ENCODE measurements at places on chromosomes 6 and 20.

DNA sequence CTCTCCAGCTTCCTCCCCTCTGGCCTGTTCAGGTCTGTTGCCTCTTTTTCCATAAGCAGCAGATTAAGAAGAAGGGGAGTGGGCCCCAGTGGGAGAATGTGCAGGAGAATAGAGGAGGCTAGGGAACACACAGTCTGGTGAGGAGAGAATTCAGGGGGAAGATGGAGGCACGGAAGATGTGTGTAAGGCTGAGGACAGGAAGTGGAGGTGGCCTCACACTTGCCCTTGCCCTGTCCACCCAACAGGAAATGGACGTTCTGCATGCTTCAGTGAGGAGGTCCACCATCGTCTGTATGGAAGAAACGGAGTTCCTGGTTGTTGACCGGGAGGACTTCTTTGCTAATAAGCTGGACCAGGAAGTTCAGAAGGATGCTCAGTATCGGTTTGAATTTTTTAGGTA lies 16.0 kb downstream of the CNBD2 start:
- no peak for DNase-seq

DNA sequence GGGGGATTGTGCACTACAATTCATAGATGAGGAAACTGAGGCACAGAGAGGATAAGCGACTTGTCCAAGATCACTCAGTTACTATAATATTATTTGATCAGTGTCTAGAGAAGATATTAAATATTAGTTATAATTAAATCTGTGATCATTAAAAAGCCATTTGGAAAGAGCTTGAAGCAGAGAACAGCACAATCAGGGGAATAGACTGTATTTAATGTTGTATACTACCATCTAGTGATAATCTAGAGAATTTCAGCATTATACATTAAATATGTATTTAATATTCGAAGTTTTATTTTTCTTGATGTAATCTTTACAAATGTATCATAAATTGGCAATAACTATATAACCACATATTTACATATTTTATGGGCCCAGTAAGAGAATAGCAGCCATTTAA lies 20.1 kb upstream of the MTCL3 start:
- DNase-seq = peak; percentile 22

DNA sequence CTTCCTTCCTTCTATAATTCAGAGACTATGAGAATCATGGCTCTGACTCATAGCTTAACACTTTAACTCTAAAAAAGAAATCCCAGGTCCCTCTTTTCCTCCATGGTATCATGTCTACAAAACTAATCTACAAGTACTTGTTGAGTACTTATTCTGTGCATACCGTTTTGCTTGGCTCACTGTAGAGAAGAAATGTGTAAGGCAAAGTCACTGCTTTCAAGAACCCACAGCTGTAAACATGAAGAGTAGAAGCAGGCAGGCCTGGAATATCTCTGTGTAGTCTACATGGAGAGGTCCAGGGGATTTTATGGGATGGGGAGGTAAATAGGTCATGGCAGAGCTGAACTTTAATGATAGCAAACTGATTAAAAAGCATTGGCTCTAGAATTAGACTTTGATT lies 13.8 kb downstream of the SPINT3 start:
- DNase-seq = no peak

- no peak for DNase-seq
Observed at GRCh38 chr6:140537834-140538705, 1163.6 kb upstream of the CITED2 start.

DNA sequence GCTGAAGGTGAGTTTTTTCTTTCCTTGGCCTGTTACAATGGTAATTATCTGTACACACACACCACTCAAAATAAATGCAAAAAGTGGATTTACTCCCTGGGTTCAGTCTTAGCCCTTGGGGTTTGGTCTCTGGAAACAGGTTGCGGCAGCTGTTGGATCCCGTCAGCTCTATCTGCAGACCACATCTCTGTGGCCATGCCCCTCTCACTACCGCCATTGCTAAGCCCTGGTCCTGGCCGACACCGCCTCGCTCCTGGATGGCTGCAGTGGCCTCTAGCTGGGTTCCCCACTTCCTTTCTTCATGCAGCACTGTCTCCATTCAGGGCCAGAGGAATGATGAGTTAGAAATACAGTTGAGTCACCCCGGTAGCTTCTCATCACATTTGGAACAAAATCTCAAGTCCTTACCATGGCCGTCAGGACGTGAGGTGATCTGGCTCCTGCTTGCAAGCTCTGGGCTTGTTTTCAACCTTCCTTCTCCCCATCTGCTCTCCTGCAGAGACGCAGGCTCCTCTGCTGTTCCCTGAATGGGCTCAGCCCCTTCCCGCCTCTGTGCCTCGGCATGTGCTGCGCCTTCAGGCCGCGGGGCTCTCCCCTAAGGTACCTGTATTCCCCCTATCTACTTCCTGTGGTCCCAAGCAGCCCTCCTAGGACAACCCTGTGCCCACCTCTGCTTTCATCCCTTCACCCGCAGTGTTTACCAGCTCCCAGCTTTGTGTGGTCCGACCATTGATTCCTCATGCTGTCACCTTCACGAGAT lies 38.0 kb downstream of the EFCAB8 start:
- DNase-seq = no peak

DNA sequence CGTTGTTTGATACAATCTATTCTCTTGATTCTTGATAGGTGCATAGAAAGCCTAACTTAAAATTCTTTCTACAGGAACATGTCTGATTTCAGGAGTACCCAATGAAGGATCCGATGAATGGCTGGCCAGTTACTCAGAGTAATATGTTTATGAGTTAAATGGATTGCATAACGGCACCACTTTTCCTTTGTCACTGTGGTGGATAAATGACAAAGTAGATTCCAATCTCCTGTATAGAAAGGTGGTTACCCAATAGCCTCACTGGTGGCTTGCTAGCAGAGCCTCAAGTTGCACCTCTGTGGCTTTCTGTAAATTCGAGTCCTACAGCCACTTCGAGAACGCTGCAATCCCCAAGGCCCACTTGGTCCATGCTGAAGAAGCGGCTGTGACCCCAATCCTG lies 28.4 kb downstream of the LHFPL5 start:
- DNase-seq = no peak

GRCh38 chr20:444117-444516 lies 18.2 kb downstream of the TBC1D20 start:
- DNase-seq = no peak

GRCh38 chr20:1748777-1749176 lies 91.2 kb upstream of the SIRPG start:
- DNase-seq = no peak

- no peak for DNase-seq
Observed at GRCh38 chr6:3208098-3208774, 19.2 kb downstream of the TUBB2B start.

- no peak for DNase-seq
Observed at GRCh38 chr20:50332491-50332980, 141.9 kb downstream of the CEBPB start.

- no peak for DNase-seq
Observed at GRCh38 chr6:49552596-49552995, 2.1 kb downstream of the C6orf141 start.

DNA sequence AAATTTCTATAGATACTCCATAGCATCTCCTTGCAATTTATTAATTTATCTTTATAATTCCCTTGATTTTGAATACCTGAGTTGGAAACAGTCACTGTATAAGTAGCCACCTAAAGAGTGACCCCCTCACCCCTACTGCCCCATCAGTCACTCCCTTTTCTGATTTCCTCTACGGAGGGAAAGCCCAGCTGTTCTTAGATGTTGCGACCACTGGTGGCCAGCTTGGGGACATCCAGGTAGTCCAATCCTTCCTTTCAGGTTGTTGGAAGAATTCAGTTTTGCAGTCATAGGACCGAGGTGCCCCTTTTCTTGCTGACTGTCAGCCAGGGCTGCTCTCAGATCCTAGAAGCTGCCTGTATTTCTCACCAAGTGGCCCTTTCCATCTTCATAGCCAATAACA lies 87.8 kb downstream of the BMP6 start:
- DNase-seq = no peak

- DNase-seq = no peak
Observed at GRCh38 chr6:18579869-18580268, 192.7 kb downstream of the RNF144B start.

DNA sequence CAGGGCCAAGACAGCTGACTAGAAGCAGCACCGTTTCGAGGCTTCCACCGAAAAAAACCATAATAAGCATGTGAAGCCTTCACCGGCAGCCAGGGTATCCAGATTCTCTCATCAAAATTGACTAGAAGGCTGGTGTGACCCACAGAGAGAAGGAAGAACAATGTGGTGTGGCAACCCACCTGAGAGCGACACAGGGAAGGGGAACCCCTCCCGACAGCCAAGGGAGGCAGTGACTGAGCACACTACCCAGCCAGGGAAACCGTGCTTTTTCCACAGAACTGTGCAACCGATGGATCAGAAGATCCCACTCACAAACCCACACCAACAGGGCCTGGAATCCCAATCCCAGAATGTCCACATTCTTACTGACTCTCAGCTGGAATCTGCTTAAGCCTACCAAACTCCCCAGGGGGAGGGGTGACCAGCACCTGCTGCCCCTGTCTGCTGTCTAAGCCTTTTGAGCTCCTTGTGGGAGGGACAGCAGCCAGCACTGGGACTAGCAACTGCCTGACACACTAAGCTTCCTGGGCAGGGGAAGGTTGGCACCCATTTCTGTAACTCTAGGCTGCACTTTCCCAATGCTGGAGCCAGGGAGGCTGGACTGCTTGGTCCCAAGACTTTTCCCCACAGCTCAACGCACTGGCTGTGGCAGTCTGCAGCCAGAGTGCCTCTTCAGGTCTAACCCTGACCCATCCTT lies 231.9 kb upstream of the FAM83B start:
- no peak for DNase-seq

- no peak for DNase-seq
Observed at GRCh38 chr20:41480054-41480770, 113.6 kb upstream of the EMILIN3 start.

DNA sequence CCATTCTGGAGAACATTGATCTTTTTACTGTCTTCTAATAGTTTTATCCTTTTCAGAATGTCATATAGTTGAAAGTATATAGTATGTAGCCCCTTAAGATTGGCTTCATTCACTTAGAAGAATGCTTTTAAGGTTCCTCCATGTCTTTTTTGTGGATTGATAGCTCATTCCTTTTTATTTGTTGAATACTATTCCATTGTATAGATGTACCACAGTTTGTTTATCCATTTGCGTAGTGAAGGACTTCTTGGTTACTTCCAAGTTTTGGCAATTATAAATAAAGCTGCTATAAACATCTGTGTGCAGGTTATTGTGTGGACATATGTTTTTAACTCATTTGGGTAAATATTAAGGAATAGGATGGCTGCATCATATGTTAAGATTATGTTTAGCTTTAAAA lies 27.8 kb downstream of the ABT1 start:
- no peak for DNase-seq

DNA sequence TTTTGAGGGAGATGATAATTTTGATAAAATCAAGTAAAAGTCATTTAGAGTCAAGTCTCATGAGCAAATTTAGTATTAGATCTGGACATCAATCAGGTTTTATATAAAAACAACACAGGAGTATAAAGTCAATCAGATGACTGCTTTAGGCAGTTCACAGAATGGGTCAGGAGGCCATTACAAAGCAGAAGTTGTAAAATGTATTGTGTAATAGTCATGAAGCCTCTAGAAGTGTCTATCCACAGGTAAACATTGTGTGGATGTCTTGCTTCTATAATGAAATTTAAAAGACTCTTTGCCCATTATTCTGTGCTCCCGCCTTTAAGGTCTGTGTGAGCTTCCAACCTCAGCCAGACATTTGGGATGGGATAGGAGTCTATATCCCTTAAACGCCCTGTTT lies 28.8 kb downstream of the MAP7 start:
- no peak for DNase-seq

DNA sequence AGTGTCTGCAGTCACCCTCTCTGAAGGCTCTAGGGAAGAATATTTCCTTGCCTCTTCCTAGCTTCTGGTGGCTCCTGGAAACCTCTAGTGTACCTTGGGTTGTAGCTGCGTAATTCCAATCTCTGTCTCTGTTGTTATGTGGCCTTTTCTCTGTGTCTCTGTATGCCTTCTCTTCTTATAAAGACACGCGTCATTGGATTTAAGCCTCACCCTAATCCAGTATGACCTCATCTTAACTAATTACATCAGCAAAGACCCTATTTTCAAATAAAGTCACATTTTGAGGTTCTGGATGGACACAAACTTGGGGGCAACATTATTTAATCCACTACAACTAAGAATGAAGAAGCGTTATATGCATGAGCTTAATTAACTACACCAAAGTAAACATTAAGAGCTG lies 111.4 kb upstream of the ZNF184 start:
- DNase-seq = no peak

GRCh38 chr6:143009851-143010250 lies 50.8 kb upstream of the AIG1 start:
- DNase-seq = no peak

- no peak for DNase-seq
Observed at GRCh38 chr20:34705008-34705396, 858 bp downstream of the TP53INP2 start.

GRCh38 chr20:44432618-44433577 lies 42.8 kb upstream of the TTPAL start:
- no peak for DNase-seq

DNA sequence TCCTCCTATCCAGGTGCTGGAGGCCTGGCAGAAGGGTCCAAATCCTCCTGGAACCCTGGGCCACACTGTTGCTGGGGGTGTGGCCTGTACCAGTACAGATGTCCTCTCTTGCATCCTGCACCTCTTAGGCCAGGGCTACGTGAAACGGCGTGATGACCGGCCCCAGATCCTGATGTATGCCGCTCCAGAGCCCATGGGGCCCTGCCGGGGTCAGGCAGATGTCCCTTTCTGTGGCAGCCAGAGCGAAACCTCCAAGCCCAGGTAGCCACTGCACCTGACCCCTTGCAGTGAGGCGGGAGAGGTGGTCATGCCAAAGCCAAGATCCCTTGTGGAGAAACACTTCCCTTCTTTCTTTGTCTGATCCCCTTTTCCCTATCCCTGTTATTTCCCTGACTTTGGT lies 14.2 kb downstream of the DNPH1 start:
- DNase-seq = no peak

- no peak for DNase-seq
Observed at GRCh38 chr6:97726378-97726777, 443.4 kb upstream of the MMS22L start.

GRCh38 chr6:153312634-153313033 lies 181.6 kb upstream of the RGS17 start:
- DNase-seq = peak; percentile 59

- no peak for DNase-seq
Observed at GRCh38 chr6:52529311-52529710, 47.5 kb downstream of the TRAM2 start.
